ENCODE measurements at places on chromosomes 3 and 15.

DNA sequence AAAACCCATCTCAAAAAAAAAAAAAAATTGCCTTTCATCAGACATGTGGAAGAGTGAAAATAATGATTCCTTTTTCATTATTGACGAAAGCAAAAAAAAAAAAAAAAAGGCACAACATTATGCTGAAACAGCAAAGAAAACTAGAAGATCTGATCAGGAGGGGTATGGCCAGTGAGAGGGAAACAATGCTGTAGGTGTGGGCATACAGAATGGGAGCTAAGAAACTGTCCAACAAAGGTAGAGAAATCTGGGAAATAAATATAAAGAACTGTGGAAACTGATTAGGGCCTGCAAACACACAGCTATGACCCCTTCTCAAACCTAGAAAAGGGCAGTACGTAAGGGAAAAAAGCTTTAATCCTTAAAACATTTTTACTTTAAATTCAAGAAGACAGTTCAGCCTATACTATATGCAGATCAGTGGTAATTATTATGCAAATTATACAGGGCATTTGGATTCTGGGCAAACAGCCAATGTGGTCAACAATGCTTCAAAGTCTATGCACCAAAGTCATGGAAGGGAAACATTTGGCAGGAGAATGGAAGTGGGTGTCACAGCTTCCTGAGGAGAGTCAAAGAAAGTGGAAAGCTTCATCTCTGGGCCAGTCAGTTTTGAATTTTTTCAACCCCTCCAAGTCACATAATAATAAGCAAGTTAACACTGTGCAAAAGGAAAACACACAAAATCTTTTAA lies 68.3 kb upstream of the SLC12A8 start:
- no peaks in the 10 kb centered on the region for H3K27me3 ChIP-seq
- H3K4me3 ChIP-seq: no peak overlapping the region
- DNase-seq: no peak
- no peaks in the 10 kb centered on the region for H3K4me1 ChIP-seq
- H3K36me3 ChIP-seq: no peaks in the 10 kb centered on the region
- no peak overlapping the region for H3K27ac ChIP-seq

DNA sequence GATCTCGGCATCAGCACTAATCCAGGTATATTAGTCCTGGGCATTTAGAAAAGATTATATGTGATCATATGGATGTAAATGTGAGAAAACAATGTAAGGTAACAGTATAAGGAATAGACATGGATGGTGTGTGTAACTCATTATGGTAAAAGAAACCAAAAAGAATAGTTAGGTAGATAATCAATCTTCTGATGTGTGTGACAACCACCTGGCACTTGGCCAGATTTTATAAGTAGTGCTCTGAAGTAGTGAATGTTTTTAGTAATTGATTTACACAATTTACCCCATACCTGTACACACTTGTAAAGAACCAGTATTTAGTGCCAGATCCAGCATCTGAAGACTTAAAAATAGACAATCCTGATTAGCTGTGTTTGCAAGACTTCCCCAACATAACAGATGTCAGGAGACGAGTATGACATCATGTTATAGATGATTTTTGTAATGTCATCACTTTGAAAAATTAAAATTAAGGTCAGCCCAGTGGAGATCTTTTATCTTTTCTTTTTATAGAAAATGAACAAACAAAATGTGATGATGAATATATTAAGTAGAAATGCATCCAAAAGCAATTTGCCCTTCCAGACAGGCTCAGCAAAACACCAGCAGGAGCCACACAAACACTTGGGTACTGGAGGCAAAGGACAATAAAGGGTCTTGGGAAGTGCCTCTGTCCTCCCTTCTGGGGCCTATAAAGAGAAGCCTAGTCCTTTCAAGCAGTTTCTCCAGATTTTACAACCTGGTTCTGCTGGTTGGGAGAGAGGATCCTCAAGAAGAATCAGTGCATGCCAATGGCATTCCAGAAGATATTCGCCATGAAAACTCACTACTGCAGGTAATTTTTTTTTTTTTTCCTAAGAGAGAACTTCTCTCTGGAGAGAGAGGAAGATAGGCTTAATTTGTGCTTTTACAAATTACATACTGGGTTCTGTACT lies 140.7 kb downstream of the MECOM start:
- H3K36me3 ChIP-seq: no peaks in the 10 kb centered on the region
- no peak overlapping the region for H3K4me3 ChIP-seq
- no peaks in the 10 kb centered on the region for H3K27me3 ChIP-seq
- H3K4me1 ChIP-seq: no peaks in the 10 kb centered on the region
- DNase-seq: no peak

GRCh38 chr3:148315756-148316155 lies 381.9 kb upstream of the AGTR1 start:
- H3K4me3 ChIP-seq: no peak overlapping the region
- no peaks in the 10 kb centered on the region for H3K4me1 ChIP-seq
- H3K27ac ChIP-seq: no peak overlapping the region
- H3K27me3 ChIP-seq: no peaks in the 10 kb centered on the region
- H3K36me3 ChIP-seq: no peaks in the 10 kb centered on the region

DNA sequence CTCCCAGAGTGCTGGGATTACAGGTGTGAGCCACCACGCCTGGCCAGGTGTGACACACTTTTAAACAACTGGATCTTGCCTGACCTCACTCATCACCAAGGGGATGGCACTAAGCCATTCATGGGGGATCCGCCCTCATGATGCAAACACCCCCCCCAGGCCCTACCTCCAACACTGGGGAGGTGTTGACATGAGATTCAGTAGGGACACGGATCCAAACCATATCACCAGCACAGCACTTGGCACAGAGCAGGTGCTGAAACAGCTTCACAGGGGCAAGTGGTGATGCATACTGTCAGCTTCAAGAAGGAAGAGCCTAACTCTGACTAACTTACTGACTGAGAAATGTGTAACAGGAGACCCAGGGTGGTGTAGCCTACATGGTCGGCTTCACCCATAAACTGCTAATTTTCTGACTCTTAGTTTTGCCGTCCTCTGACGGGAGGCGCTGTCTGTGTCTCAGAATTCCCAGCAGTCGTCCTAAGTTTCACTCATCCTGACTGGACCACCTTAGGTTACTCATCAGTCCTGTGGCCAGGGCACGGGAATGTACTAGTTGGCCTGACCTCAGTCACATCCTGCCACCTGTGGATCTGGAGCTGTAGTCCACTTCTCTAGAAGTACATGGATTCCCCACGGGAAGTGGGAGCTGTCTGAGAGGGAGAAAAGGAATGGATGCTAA lies 81.9 kb upstream of the PLXNA1 start:
- no peaks in the 10 kb centered on the region for H3K36me3 ChIP-seq
- no peak overlapping the region for H3K27ac ChIP-seq
- no peaks in the 10 kb centered on the region for H3K27me3 ChIP-seq
- H3K4me1 ChIP-seq: peaks cover 19% of the 10 kb centered on the region
- DNase-seq: no peak

GRCh38 chr3:12040902-12041301 lies 36.7 kb downstream of the SYN2 start:
- H3K4me1 ChIP-seq: no peaks in the 10 kb centered on the region
- H3K27me3 ChIP-seq: no peaks in the 10 kb centered on the region

DNA sequence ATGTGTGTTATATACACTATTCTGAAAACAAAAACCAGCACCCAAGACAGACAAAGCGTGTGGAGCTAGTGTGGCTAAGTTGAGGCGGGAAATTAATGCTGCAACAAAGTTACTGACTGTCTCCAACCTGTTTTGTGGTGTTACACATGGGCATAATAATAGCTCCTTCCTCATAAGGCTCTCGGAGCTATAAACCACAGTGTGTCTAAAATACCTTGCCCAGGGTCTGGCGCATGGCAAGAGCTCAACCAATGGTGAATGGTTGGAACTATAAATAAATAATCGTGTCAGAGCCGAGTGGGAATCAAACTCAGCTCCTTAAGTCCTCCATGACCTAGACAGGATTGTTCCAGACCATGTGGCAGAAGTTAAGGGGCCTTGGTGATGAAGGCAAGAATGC lies 35.9 kb upstream of the TFRC start:
- H3K27me3 ChIP-seq: no peaks in the 10 kb centered on the region
- no peak overlapping the region for H3K4me3 ChIP-seq
- no peak overlapping the region for H3K27ac ChIP-seq
- H3K36me3 ChIP-seq: no peaks in the 10 kb centered on the region

- H3K36me3 ChIP-seq: no peaks in the 10 kb centered on the region
- H3K27me3 ChIP-seq: no peaks in the 10 kb centered on the region
- peaks cover 6% of the 10 kb centered on the region for H3K4me1 ChIP-seq
- no peak for DNase-seq
These were observed 19.3 kb upstream of the GPX1 start for GRCh38 chr3:49377483-49377882.

- no peaks in the 10 kb centered on the region for H3K27me3 ChIP-seq
- no peak overlapping the region for H3K27ac ChIP-seq
- DNase-seq: no peak
- no peak overlapping the region for H3K4me3 ChIP-seq
- no peaks in the 10 kb centered on the region for H3K4me1 ChIP-seq
These were observed 27.0 kb upstream of the PRR23E start for GRCh38 chr3:127165694-127166485.

DNA sequence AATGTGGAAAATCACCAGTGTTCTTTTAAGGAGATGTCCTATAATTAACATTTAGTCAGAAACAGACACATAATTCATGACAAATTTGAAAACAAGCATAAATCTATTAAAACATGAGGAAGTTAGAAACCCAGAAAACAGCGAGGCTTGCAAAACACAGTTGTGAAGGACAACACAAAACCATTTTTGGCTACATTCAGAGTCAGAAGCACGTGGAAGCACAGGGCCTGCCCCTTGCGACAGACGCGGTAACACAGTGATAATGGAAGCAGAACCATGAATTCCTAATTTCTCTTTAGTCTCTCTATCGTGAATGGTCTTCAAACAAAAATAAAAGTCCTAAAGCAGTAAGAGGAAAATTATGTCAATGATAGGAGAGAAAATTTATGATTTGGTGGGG lies 12.2 kb downstream of the NCEH1 start:
- H3K4me3 ChIP-seq: no peak overlapping the region
- H3K27me3 ChIP-seq: no peaks in the 10 kb centered on the region
- no peak for DNase-seq
- H3K27ac ChIP-seq: no peak overlapping the region
- H3K4me1 ChIP-seq: no peaks in the 10 kb centered on the region

DNA sequence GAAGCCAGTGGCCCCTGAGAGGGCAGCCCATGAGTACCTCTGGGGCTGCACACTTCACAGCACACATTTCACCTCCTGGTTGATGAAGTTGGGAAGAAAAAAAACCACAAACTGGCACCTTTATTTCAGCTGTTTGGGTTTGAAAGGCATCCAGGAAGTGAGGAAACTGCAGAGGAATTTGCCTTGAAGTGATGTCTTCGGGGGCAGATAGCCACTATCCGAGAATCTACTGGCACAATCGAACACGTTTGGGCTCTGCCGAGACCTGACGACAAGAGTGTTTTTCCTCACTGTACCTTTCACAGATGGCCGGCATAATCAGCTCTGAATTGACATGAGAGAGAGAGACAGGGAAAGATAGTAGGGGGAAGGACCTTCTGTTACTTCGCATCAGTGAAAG lies 59.7 kb downstream of the LRIG1 start:
- no peaks in the 10 kb centered on the region for H3K27me3 ChIP-seq
- no peak for DNase-seq
- peak overlapping the region; percentile 48 for H3K27ac ChIP-seq
- no peaks in the 10 kb centered on the region for H3K36me3 ChIP-seq
- no peak overlapping the region for H3K4me3 ChIP-seq
- H3K4me1 ChIP-seq: peaks cover 55% of the 10 kb centered on the region

GRCh38 chr3:152591515-152591914 lies 243.4 kb upstream of the P2RY1 start:
- no peak overlapping the region for H3K4me3 ChIP-seq
- peaks cover 3% of the 10 kb centered on the region for H3K4me1 ChIP-seq
- no peaks in the 10 kb centered on the region for H3K27me3 ChIP-seq
- H3K36me3 ChIP-seq: no peaks in the 10 kb centered on the region
- no peak for DNase-seq
- H3K27ac ChIP-seq: no peak overlapping the region

GRCh38 chr15:28881170-28881569 lies 4.6 kb upstream of the APBA2 start:
- H3K27me3 ChIP-seq: no peaks in the 10 kb centered on the region
- no peaks in the 10 kb centered on the region for H3K36me3 ChIP-seq
- peaks cover 3% of the 10 kb centered on the region for H3K4me1 ChIP-seq

- DNase-seq: no peak
- no peaks in the 10 kb centered on the region for H3K36me3 ChIP-seq
- no peaks in the 10 kb centered on the region for H3K4me1 ChIP-seq
- no peak overlapping the region for H3K4me3 ChIP-seq
These were observed 19.1 kb downstream of the KBTBD8 start for GRCh38 chr3:67017211-67017610.

- no peaks in the 10 kb centered on the region for H3K36me3 ChIP-seq
- DNase-seq: peak; percentile 86
- H3K4me1 ChIP-seq: peaks cover 10% of the 10 kb centered on the region
These were observed at the start of gene ARPP19 for GRCh38 chr15:52568601-52569585. Gene ARPP19 (minus strand): TSS chr15:52569030. CDS start chr15:52568892, 138 bp downstream.

DNA sequence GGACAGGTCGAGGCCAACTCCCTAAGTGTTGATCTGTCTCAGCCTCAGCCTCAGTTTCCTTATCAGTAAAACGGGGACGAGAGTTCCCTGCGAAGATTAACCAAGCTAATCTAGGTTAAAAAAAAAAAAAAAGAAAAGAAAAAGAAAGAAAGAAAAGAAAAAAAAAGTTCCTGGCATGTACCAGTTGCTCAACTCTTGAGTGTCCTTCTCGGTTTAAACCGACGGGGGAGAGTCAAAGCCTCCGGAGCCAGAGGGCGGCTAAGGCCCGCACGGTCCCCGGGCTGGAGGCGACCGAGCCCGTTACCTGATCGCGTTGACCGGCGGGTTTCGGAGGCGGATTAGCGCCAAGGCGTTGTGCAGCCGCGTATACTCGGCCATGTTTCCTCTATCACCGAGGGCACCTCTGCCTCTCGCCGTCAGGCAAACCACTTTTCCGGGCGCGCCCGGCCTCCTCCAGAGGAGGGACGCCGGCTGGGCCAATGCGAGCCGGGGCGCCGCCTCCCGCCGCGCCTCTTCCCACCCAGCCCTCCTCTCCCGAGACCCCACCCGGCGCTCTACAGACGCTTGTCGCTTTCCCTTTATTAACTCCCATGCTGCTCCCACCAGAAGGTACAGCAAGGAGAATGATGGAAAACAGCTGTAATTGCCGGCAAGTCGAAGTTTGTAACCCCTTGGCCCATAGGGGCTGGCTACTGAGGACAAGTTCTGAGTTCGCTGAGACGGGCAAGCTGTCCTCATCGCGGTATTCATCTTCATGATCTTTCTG lies at the start of gene EHHADH:
TSS of gene EHHADH (minus strand) at position 405 of the 766 bp plus-strand sequence. CDS start at position 378, 27 bp downstream.
- no peak within 1 kb of the TSS for H3K27ac ChIP-seq
- H3K4me1 ChIP-seq: no peaks in the 10 kb centered on the region
- DNase-seq: peak; percentile 58
- H3K36me3 ChIP-seq: no peaks in the 10 kb centered on the region
- peak within 1 kb of the TSS; percentile 51 for H3K4me3 ChIP-seq

DNA sequence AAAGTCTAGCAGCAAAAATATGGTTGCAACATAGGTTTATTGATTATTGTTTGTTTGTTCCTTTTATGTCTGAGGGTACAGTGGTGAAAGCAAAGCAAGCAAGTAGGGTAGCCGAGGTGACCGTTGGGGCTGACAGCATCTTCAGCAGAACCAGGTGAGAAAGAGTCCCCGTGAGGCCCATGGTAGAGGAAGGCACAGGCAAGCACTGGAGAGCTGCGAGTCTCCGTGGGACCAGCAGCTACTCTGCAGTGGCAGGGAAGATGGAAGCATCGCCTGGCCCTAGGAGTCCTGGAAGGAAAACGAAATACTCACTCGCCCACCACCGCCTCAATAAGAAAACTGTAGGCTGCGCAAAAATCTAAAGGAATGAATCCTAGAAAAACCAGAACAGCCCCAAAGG lies 25.3 kb upstream of the GABRA5 start:
- H3K27me3 ChIP-seq: no peaks in the 10 kb centered on the region
- no peak overlapping the region for H3K27ac ChIP-seq
- no peaks in the 10 kb centered on the region for H3K4me1 ChIP-seq
- H3K36me3 ChIP-seq: no peaks in the 10 kb centered on the region
- H3K4me3 ChIP-seq: no peak overlapping the region
- no peak for DNase-seq

All from ovary (tissue), 10 donors.